Amniotic stem cell (primary cell): ENCODE measurements at places on chromosomes 4 and X.

GRCh38 chrX:19019996-19020395 is 36.1 kb upstream of the PHKA2 start:
- DNase-seq, result no peak

- no peak for DNase-seq
Observed at GRCh38 chr4:174933083-174933482, 14.9 kb downstream of the ADAM29 start.

DNA sequence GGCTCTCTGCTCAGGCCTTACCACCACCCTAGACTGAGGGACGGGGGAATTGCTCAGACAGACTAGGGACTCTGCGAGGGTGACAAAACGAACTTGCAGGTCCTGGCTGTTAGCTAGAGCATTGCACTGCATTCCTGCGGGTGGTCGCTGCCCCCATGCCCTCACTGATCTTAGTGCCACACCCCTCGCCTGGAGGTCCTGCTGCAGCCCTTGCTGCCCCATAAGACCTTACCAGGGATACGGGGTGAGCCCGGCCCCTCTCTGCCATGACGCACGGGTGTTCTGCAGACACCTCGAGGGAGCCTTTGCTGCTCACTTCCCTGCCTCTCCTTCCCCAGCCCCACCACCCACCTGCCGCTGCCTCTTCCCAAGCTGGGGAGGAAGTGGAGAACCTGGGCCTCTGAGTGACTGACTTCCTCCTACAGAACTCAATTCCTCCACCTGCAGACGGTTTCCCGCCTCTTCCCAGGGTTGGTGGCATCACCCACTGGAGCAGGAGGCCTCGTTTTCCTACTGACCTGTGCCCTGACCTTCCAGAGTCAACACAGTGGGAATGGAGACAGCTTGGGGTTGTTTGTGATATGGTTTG is 19.8 kb upstream of the TBC1D14 start:
- no peak for DNase-seq

GRCh38 chr4:174037631-174038030 is 245.8 kb downstream of the FBXO8 start:
- no peak for DNase-seq

GRCh38 chr4:43380093-43380492 is 487.6 kb downstream of the GRXCR1 start:
- no peak for DNase-seq
